ENCODE measurements at places on chromosomes 3 and 15. TPM values are rescaled to one million over a fixed set of nuclear protein-coding genes. Genes with fewer than 3 reads are reported as not detected.

Gene CCDC54
- not detected for polyA plus RNA-seq

Gene HYPK
- 5.3 TPM for polyA plus RNA-seq

Gene CELSR3
- polyA plus RNA-seq, result 0.36 TPM

Gene SCAANT1
- polyA plus RNA-seq, result not detected

Gene MUC20
- polyA plus RNA-seq, result 126 TPM

Gene CRYGS
- 1.4 TPM for polyA plus RNA-seq

Gene TMF1
- polyA plus RNA-seq, result 6.9 TPM

Gene ZIC1
- not detected for polyA plus RNA-seq

Gene FOXL2NB
- polyA plus RNA-seq, result 0.04 TPM

Gene OXTR
- 1.0 TPM for polyA plus RNA-seq

Gene C2CD4A
- 0.13 TPM for polyA plus RNA-seq

Gene PLAAT1
- 6.3 TPM for polyA plus RNA-seq

Gene TERB2
- not detected for polyA plus RNA-seq

Gene SLC25A20
- polyA plus RNA-seq, result 5.8 TPM

Gene LRTM1
- not detected for polyA plus RNA-seq

Gene MED12L
- polyA plus RNA-seq, result 0.08 TPM

Gene SEMA3F
- polyA plus RNA-seq, result 55.4 TPM

Gene P2RY13
- 0.68 TPM for polyA plus RNA-seq

Gene A4GNT
- not detected for polyA plus RNA-seq

Gene PLXNB1
- 73.4 TPM for polyA plus RNA-seq
